ENCODE measurements at places on chromosomes 2 and 18. TPM values are rescaled to one million over a fixed set of nuclear protein-coding genes. Genes with fewer than 3 reads are reported as not detected.

SCN7A gene
- total RNA-seq: 0.39 TPM

UGT1A9 gene
- total RNA-seq: not detected

CYP27C1 gene
- 10.1 TPM for total RNA-seq

PDE1A gene
- total RNA-seq: 27.4 TPM

STK39 gene
- total RNA-seq: 26.5 TPM

EMILIN2 gene
- total RNA-seq: 19.2 TPM

AKAIN1 gene
- total RNA-seq: not detected

NT5DC4 gene
- total RNA-seq: not detected

AP1S3 gene
- 5.0 TPM for total RNA-seq
